Progenitor cell of endocrine pancreas (in vitro differentiated cells): ENCODE measurements at places on chromosomes 3 and 15. TPM values are rescaled to one million over a fixed set of nuclear protein-coding genes. Genes with fewer than 3 reads are reported as not detected.

Gene C3orf62
- 14.8 and 15.1 TPM in 2 replicates for total RNA-seq

Gene CHRNA7
- total RNA-seq = 5.1 and 5.7 TPM in 2 replicates

Gene LRRC31
- 0.67 and 1.2 TPM in 2 replicates for total RNA-seq

Gene PDE8A
- total RNA-seq = 24.5 and 28.8 TPM in 2 replicates

Gene EXD1
- total RNA-seq = not detected in 2 replicates

Gene TF
- 3.8 and 4.4 TPM in 2 replicates for total RNA-seq

Gene IGDCC3
- total RNA-seq = 125 and 138 TPM in 2 replicates

Gene CNTN6
- total RNA-seq = 0.17 and 0.36 TPM in 2 replicates

Gene SLC25A20
- total RNA-seq = 14.2 and 17.1 TPM in 2 replicates
